ENCODE measurements at places on chromosomes 13 and 19. TPM values are rescaled to one million over a fixed set of nuclear protein-coding genes. Genes with fewer than 3 reads are reported as not detected.

- DNase-seq = no peak
Measured at GRCh38 chr13:45817833-45818232, 33.7 kb downstream of the SIAH3 start.

DNA sequence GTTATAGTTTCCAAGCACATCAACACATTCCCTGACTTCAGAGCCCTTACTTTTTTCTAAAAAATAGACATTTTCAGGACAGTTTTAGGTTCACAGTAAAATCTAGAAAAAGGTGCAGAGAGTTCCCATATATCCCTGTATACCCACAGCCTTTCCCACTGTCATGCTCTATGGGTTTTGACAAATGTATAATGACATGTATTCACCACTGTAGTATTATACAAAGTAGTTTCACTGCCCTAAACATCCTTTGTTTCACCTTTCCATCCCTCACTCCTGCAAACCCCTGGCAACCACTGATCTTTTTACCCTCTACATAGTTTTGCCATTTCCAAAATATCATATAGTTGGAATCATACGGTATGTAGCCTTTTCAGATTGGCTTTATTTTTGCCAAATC is 15.6 kb downstream of the NAA16 start:
- DNase-seq = no peak

DNA sequence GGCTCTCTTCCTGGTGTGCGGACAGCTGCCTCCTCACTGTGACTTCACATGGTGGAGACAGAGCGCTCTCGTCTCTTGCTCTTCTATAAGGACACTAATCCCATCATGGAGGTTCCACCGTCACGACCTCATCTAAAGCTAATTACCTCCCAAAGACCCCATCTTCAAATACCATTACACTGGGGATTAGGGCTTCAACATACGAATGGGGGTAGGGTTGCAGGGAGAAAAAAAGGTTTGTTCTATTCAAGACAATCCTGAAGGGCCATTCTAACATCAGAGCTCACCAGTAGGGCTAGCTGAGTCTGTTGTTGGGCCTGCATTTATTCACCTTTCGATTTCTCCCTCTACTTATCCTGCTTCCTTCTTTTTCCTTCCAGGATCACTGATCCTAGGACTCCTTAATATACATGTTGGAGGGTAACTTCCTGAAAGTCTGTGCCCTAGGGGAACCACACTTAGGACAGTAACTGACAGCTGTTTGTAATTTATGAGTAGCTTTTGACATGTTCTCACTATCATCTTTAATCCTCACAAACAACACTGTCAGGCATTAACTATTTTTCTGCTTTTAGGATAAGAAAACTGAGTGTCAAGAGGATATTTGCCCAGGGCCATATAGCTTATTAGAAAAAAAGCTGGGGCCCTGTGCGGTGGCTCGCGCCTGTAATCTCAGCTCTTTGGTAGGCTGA is 18.8 kb upstream of the GTF2F2 start:
- no peak for DNase-seq

GRCh38 chr19:49057636-49058234 is at the start of gene CGB7:
Gene CGB7 (minus strand): TSS chr19:49057749. CDS start chr19:49055375, 2,374 bp downstream.
- no peak for DNase-seq

DNA sequence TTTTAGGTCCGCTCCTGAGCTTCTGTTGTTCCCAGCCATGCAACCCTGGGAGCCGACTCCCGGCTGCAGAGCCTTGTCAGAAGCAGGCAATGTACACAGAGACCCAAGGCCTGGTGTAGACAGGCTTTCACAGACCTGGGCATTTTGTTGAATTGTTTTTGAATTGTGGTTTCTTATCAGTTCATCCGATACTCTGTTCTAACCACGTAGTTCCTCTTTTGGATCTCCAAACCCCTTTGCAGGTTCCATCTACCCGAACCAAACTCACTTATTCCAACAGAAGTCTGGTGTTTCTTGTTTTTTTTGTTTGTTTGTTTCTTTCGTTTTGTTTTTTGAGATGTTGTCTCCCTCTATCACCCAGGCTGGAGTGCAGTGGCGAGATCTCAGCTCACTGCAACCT is 6.3 kb upstream of the NLRP2 start:
- no peak for DNase-seq

DNA sequence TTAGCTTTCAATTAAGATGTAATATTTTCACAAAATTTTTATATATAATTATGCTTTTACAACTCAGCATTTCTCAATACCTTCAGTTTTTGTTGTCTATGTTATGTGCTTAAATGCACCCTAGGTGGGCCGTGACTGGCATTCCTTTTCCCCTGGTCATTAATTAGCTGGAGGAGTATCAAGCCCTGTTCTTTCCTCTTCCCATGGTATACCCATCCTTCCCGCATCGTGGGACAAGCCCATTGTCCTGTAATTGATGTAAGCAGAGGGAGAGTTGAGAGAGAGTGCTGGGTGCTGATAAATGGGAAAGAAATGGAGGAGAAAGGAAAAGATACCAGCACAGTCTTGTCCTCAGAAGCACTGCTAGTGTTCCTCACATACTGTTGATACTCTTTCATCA is 591.7 kb downstream of the GPC6 start:
- no peak for DNase-seq

GRCh38 chr19:44689290-44690130 is 9.4 kb upstream of the CEACAM16 start:
- DNase-seq = no peak

- DNase-seq = no peak
Measured at GRCh38 chr13:36450534-36450933, 18.2 kb downstream of the CCNA1 start.

DNA sequence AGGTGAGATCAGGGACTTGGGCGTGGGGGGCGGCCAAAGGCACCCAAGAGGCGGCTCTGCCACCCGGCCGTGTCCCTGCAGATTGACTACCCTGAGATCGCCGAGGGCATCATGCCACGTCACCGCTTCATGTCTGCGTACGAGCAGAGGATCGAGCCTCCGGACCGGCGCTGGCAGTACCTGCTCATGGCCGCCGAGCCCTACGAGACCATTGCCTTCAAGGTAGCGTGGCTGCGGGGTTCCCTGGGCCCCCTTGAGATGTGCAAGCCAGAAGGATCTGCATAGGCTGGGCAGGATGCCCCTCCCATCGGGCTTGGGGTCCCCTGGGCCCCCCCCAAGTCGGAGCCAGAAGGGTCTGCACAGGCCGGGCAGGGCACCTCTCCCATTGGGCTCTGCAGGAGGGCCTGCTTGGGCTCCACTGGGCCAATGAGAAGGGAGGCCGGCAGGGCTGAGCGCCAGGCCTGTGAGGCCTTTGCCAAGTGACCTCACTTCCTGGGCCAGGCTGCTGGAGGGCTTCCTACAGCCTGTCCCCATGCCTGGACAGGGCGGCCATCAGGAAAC is 2.2 kb upstream of the AMH start:
- DNase-seq = no peak

ADAT3 gene
- total RNA-seq = 6.1 TPM

CD79A gene
- 0.61 TPM for total RNA-seq

CYP2F1 gene
- not detected for total RNA-seq

ZNF419 gene
- 7.8 TPM for total RNA-seq

ZNF383 gene
- total RNA-seq = 5.7 TPM

MYH14 gene
- 26.4 TPM for total RNA-seq
